ENCODE measurements at places on chromosomes 5 and 9.

DNA sequence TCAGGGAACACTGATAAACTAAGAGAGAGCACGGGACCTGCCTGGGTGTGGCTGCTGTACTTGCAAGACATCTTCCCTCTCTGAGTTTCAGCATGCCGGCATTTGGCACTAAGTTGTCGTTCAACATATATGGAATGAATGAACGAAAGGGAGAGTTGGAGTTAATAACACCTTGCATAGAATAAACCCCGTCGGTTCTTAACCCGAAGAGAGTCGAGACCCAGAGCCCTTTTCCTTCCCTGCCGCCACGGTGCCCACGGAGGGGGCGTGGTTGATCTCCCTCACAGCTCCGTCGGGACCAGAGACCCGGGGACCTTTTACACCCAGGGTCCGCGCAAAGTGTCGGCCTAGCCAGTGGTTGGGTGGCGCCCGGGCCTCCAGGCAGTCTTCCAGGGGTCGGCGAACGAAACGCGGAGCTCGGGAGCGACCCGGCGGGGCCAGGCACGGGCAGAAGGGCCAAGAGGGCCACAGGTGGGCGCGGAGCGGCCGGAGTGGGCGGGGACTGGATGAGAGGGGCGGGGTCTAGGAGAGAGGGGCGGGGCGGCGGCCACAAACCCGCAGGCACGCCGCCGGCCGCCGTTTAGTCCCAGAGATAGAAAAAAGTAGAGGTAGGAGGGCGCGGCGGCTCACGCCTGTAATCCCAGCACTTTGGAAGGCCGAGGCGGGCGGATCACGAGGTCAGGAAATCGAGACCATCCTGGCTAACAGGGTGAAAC, 735 bp upstream of the RPL26L1 start:
- no peak for DNase-seq

DNA sequence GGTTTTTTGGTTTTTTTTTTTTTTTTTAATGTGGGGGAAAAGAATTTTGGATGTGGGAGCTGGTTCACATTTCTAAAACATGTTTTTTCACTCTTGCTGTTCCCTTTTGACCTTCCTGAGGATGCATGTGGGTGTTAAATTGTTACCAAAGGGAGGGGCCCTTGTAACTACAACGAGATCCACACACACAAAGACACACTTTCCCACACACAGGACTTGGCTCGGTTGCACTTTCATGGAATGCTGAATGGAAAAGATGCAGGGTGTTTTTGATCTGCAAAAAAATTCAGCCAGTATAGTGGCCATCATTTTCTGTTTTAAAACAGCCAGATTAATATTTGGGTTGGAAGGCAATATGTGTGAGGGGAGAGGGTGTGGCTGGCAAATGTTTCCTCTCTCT, 576.9 kb downstream of the EBF1 start:
- no peak for DNase-seq

GRCh38 chr5:7329141-7329540, 66.8 kb upstream of the ADCY2 start:
- DNase-seq, result no peak

DNA sequence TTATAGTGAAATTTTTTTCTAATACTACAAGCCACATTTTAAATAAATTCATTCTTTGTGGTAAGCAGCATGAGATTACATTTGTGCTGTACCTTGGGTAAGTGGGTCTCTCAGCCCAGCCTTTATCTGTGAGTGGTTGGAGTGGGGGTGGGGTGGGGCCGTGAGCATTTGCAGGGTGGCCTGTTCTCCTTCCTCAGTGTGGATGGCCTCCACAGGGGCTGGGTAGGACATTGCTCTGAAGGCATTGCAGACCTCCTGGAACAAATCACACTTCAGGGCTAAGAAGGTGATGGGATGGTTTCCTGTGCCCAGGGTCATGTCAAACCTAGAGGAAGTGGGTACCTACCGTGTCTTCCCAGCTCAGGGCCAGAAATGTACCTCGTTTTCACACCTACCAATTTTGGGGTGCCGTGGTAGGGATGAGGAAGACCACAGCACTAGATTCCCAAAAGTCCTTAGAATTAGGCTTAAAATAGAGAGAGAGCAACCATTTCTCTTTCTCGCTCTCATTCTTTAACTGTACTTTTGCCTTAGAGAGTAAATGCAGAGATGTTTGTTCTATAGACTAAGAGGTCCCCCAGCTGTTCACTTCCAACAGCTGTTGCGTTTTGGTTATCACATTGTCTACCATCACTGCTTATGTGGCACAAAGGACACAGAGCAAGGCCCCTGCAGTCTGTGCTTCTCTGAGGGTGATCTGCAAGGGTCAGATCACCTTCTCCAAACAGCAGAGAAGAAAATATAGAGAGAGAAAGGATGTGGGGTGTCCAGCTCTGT, 83.4 kb upstream of the CTSL start:
- DNase-seq, result no peak

DNA sequence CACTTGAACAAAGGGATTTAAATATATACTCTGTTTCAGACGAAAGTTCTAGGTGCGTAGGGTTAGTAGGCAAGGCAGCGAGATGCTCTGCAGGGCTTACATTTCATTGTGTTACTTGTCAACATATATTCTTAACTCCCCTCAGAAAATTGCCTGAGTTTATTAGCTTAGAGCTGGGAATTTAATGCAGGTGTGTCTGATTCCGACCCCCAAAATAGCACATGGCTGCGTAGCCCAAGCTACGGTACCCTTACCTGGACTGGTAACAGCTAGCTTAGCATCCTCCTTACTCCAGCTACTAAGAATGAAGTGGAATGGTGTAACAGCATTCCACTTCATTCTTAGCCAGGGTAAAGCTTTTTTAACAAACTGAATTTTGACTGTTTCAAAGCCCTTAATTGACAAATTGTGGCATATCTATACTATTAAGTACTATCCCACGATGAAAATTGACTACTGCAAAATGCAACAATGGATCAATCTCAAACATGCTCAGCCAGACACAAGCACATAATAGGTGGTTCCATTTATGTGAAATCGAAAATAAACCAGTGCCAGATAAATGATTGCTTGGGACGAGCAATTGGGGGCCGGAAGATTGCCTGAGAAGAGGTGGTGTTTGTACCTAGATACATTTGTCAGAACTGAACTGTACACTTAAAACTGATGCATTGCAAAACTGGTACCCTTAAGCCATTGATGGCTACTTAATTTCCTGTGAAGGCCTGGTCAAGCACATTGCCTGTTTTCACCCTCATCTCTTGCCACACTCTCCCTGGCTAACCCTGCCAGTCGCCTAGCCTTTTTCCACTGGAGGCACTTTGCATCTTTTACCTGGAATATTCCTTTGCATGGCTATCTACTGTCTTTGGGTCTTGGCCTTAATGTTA, 3.0 kb upstream of the FGF18 start:
- DNase-seq, result no peak

DNA sequence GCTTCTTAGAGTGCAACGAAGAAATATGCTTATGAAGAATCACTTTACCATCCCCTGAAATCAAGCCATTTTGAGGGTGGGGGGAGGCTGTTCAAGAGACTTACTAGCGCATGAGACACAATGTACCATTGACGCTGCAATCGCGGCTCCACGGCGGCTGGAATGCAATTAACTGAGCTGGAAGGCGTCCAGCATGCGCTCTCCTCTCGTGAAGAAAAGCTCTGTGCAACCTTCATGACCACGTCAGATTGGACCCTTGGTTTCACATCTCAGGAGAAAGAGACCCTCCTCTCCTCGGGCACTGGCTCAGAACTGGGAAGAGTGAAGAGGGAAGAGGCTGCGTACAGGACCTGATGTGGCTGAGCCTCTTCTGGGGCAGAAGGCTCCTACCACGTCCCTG, 138.5 kb upstream of the IRX2 start:
- DNase-seq, result no peak

- no peak for DNase-seq
These were observed 29.0 kb downstream of the HK3 start for GRCh38 chr5:176870110-176870591.

- DNase-seq, result no peak
These were observed 116.1 kb upstream of the SPOCK1 start for GRCh38 chr5:137615171-137615775.

DNA sequence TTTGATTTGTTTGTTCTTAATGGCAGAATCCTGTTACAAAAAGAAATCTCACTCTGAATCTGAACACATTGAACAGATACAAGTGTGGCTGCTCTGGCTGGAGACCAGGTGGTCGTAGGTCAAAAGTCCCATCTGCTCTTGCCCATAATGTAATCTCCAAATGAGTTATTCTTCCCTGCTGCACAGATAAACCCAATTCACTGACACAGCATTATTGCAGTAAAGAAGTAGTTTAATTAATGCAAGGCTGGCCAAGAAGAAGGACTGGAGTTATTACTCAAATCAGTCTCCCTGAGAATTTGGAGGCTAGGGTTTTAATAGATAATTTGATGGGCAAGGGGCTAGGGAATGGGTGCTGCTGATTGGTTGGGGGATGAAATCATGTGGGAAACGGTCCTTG, 52.6 kb downstream of the PUM3 start:
- DNase-seq, result no peak

DNA sequence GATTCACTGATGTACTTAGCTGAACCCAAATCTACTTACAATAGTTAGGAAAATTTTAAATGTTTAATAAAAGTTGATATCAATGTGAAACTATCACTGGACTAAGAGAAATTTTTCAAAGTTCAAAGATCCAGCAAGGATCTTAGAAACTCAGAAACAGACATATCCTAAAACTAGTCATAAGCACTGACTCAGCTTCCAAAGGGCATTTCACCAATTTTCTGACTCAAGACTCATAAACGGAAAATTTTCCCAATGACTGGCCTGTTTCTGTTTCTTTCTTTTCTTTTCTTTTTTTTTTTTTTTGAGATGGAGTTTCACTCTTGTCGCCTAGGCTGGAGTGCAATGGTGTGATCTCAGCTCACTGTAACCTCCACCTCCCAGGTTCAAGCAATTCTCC, 66.6 kb downstream of the CDC14B start:
- DNase-seq, result no peak

GRCh38 chr9:128792978-128793686, 6.1 kb downstream of the TBC1D13 start:
- no peak for DNase-seq

- DNase-seq, result no peak
These were observed 202.1 kb downstream of the TSSK1B start for GRCh38 chr5:113232667-113233066.

GRCh38 chr9:23850690-23851629, 24.9 kb upstream of the ELAVL2 start:
- DNase-seq, result no peak

GRCh38 chr5:136613230-136613629, 247.9 kb upstream of the TRPC7 start:
- no peak for DNase-seq

- no peak for DNase-seq
These were observed 5.3 kb downstream of the INVS start for GRCh38 chr9:100104314-100104713.

GRCh38 chr9:92176068-92176799, 61.0 kb upstream of the SPTLC1 start:
- DNase-seq, result no peak

DNA sequence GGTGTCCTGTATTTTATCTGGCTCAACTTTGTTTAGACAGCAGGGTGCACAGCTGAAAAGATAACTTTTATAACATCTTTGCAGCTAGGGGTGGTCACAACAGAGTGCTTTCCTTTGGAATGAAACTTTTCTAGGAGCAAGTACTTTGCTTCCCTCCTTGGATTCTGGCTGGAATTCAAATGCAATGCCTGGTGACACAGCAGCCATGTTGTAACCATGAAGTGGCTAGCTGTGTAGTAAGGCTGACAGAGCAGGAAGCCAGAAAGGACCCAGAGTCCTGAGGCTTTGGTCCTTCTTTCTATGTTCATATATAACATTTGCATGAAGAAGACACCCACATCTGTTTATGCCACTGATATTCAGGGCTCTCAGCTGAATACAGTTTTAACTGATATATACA, 48.1 kb downstream of the TENT4A start:
- no peak for DNase-seq

DNA sequence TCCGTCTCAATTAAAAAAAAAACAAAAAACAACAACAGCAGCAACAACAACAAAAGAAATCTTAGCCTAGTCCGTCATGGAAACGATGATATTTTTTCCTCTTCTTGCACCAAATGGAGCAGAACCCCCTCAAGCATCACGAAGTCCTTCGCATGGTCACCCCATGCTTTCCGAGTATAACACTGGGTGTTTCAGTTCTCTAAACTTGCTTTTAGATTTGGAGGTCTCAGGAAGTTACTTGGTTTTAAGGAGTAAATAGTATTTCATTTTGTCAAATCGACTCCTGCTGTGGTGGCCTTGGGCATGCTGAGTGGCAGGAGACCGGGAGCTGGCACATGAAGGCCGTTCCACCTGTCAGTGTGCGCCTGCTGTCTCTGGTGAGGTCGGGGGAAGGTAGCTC, 118.5 kb upstream of the CACNA1B start:
- DNase-seq, result no peak

GRCh38 chr9:121169094-121169601, 32.5 kb downstream of the RAB14 start:
- no peak for DNase-seq

- DNase-seq, result no peak
These were observed 393.0 kb downstream of the TMEM167A start for GRCh38 chr5:82684165-82684564.

- no peak for DNase-seq
These were observed 948 bp upstream of the FAM53C start for GRCh38 chr5:138336952-138337684.

DNA sequence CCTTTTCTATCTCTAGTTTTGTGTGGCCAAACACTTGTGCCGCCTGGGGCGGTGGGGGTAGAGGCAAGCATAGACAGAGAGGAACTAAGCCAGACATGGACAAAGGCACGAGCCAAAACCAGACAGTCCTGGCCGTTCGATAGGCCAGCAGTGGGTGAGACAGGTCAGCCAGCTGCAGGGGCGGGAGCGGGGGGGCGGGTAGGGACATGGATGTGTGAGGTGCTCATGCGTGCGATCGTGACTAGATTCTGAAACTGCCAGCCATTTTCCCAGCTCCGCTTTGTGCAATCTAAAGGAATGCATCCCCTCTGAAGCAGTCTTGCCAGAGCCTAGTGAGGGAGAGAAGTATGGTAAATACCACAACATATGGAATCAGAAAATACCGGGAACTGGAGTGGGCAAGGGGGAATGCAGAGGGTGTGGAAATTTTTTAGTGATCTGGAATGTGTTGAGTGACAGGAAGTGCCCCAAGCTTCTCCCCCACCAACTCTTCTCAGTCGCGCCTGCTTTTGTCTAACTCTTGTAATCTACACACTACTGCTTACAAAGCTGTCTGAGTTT, 111.9 kb downstream of the NR6A1 start:
- peak; percentile 43 for DNase-seq

All from NCI-H2107 (cell line).